ENCODE measurements at places on chromosomes 5 and 9. TPM values are rescaled to one million over a fixed set of nuclear protein-coding genes. Genes with fewer than 3 reads are reported as not detected.

DNA sequence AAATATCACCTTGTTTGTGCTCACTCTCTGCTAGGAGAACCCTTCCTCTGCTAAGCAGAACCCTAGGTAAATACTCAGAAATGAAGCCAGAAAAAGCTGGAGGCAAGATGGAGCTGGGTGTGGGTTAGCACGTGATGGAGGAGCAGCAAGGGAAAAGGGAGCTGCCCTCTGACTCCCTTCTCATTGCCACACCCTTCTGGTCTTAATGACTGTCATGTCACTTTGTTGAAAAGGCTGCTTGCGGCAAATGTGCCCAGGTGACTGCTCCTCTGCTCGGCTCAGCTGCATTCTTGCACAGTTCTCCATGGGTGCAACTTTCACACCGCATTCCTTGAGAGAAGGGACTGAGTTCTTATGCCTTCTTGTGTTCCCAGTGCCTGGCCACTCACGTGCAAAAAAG is 36.4 kb upstream of the TBC1D2 start:
- no peak for DNase-seq

- peak; percentile 29 for DNase-seq
These were observed 36.4 kb downstream of the GGTA1 start for GRCh38 chr9:121463026-121463807.

- DNase-seq: peak; percentile 23
These were observed 59.9 kb downstream of the CAVIN4 start for GRCh38 chr9:100637787-100638186.

- DNase-seq: no peak
These were observed 154.2 kb downstream of the DOCK2 start for GRCh38 chr5:169791251-169791650.

DNA sequence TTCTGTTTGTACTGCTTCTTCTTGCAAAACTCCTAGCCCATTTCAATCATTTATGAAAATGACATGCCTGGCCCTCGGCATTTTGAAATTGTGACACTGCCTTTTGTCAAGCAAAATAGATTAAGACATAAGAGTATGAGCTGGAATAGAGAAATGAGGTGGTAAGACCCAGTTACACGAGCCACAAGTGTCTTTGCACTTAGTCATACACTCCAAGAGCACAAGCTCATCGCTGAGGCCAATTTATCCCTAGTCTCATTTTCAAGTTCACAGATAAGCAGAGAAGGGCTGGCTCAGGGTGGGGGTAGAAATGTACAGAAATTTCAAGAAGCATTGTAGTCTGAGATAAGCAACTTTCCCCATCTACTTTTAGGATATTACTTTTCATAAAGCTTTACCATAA is 40.6 kb upstream of the MAP1B start:
- peak; percentile 71 for DNase-seq

DNA sequence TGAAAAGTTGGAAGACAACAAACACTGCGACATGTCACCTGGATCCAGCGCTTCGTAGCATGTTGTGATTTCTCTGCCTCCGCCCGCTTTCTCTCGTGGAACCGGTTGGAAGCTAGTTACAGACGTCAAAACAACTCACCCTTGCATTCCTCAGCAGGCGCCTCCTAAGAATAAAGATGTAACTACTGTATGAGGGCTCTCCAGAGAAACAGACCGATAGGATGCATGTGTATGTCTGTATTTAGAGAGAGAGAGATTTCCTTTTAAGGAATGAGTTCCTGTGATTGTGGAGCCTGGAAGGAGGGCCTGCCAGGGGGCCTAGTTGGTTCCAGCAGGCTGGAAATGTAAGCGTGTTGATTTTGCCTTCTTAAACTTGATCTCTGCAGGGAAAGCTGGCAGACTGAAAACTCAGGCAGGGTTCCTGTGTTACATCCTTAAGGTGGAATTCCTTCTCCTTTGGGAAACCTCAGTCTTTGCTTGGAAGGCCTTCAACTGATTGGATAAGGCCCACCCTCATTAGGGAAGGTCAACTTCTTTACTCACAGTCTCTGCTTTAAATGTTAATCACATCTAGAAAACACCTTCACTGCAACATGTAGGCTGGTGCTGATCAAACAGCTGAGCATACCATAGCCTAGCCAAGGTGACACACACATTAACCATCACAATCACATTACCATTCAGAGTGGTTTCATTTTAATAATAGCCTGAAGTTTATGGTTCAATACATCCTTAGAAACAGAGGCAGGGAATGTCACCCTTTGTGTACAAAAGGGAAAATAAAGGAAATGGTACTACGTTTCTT is 163.8 kb downstream of the SYK start:
- DNase-seq: no peak

GRCh38 chr9:15299374-15299939 is 7.6 kb downstream of the TTC39B start:
- no peak for DNase-seq

DNA sequence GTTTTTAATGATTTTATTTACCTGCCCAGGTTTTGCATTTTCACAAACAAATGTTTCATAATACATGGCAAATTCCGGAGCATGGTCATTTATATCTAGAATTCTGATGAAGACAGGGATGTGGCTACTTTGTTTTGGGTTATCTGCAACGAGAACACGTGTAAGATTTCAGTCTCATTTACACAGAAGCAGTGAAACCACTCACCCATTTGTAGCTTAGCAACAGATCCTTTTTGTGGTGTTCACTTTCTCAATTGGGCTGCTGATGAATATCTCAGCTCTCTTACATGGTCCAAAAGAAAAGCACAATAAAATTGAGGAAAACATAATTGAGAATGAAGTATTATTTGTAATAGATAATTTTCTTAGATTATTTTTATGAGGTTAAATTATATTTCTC is 148.6 kb downstream of the CDH9 start:
- DNase-seq: no peak

Gene KIF4B
- not detected for total RNA-seq

Gene XRCC4
- 13.8 TPM for total RNA-seq

Gene INSL6
- not detected for total RNA-seq

Gene LCN10
- not detected for total RNA-seq

Gene SLC23A1
- total RNA-seq: not detected

Gene LHX3
- not detected for total RNA-seq

Measured in PC-3 (cell line).